Activated T-helper 2 cell treated with anti-CD3 and anti-CD28 coated beads, Interferon-gamma antibody, Interleukin-2, Interleukin-4, amounts not matched to agents 10 μg/mL and 5 μg/mL and 100 μg/mL, durations not matched to agents 14 hours and 24 hours and 36 hours (primary cell): ENCODE measurements at places on chromosomes 11 and 22.
A peak's percentile ranks its signal among the peaks of the same experiment; 100 is the strongest.

GRCh38 chr11:33606762-33607161 is 93.9 kb downstream of the C11orf91 start:
- DNase-seq: no peak

DNA sequence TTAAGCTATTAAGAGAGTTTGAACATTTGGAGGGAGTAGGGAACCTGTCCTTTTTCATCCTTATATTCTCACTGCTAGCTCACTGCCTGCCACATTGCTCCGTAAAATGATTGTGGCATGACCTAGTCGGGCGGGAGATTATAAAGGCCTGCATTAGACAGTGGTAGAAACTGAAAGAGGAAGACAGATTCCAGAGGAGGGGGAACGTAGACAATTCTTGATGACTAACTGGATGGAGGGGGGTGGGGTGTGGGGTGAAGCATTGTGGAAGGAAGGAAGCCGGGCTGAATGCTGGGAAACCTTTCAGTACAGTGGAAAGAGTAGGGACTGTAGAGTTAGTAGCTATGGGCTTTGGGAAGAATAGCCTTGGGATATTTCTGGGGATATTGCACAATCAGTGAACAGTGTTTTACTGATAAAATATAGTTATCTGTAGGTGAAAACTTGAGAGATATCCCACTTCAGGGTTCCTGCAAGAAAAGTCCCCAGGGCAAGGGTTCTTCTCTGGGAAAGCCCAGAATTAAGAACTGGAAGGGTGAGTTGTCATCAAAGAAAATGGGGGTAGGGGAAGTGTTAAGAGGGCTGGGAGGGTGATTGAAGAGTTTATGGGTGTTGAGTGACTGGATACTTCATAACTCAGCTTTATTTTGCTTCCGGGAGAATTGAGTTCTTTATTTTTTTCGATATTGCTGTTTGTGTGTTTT is 2.1 kb downstream of the MED15 start:
- DNase-seq: peak; percentile 34

DNA sequence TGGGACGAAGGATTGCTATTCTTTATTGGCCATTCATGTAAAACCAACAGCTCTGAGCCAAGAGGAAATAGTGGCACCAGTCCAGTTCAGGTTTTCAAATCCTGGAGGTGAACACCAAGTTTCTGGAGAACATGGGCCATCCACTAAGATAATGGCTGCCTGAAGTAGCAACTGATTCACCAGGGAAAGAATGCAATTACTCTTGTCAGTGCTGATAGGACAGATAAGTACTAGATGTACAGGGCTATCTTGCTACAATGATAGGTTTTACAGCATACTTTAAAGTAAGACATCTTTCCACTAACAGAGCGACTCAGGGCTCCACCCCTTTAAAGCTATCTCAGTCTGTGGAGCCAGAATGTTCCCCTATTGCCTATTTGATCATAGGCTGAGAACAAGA is 36.8 kb upstream of the APOA1 start:
- DNase-seq: no peak

GRCh38 chr11:112453601-112454577 is 193.2 kb upstream of the PLET1 start:
- DNase-seq: no peak
